Anterior cingulate cortex (tissue), 58 donors: ENCODE measurements at places on chromosomes 4 and X.

- DNase-seq = no peak
These were observed 11.0 kb upstream of the CWH43 start for GRCh38 chr4:48974979-48975640.

- no peak for DNase-seq
These were observed 372.2 kb downstream of the ADAM29 start for GRCh38 chr4:175290401-175290800.

DNA sequence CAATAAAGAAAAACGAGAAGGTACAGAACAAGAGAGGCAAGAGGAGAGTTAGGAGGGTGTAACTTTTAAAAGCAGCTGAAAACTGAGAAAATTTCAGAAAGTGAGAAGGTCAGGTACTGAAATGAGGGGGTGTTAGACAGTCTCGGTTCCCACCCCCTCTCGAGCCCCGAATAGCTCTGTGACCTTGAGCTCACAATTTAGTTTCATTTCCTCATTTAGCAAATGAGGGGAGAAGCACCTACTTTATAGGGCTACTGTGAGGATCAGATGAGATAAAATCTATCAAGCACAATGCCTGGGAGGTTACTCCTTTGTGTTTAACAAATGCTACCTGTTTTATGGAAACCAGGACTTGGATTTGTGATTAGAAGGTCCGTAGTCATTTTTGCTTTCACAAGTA is 4.9 kb downstream of the UGT8 start:
- no peak for DNase-seq

GRCh38 chrX:63470506-63470905 is 119.4 kb upstream of the SPIN4 start:
- no peak for DNase-seq

- DNase-seq = no peak
These were observed 127.0 kb upstream of the GATB start for GRCh38 chr4:151887816-151888180.

DNA sequence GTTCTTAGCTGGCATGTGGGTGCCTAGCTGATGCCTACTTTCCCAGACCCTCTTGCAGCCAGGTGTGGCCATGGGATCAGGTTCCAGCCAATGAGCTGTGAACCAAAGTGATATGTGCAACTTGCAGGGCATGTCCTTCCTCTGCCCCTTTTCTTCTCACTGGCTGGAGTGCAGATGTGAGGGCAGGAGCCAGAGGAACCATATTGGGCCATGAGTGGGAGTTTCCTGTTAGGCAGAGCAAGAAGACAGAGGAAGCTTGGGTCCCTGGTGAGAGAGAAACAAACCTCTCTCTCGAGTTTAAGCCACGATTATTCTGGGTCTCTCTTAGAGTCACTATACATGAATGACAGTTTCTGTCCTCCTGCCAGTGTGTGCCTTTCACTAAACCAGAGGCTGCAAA is 120.4 kb upstream of the STX18 start:
- DNase-seq = no peak

DNA sequence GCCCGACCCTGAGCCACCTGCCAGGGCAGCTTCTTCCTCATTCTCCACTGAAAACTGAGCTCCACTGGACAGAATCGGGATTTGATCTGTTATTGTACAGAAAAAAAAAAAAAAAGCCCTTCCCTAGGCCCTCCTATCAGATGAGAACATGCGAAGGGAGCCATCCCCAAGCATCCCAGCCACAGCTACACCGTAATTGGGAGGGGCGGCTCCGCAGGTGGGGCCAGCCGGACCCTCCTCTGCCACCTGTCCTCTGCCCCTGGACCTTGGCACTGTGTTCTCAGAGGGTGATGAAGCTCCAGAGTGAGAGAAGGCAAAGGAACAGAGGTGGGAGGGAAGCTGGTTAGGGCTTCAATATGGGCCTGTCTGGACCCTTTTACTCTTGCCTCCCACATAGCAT is 240.0 kb upstream of the PSAPL1 start:
- no peak for DNase-seq

DNA sequence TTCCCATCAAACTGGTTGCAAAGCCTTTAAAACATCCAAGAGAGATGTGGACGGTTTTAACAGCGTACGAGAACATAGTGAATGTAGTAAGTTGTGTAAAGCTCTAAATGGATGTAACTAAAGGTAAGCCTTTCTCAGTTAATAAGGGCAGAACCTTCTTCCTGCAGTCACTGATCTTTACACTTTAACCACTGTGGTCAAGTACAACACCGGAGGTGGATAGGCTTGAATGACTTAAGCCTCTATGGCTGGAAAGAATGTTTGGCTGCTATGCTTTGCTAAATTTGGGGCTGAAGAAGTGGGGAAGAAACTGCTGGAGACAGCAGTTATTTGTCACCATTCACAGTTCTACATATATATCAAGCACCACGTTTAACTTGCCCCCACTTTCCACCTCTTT is 285.1 kb upstream of the FMR1 start:
- no peak for DNase-seq

GRCh38 chr4:154916068-154916467 is 135.0 kb downstream of the RBM46 start:
- no peak for DNase-seq

- no peak for DNase-seq
These were observed 17.1 kb upstream of the DDX60 start for GRCh38 chr4:168335621-168336020.

DNA sequence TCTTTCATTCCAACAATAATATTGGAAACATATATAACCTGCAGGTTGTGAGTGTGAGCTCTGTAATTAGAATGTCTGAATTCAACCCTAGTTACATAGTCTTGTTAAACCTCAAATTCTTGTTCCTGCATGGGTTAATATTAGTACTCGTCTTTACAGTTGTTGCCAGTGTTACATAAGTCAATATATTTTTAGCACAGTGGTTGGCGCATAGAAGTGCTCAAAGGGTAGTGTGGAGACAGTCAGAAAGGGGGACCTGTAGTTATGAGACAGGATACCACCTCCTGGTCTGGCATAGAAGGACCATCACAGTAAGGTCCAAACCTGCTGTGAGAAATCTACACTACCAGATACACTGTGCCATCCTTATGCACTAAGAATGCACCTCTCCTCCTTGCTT is 1045.9 kb upstream of the SLIT2 start:
- no peak for DNase-seq

- no peak for DNase-seq
These were observed 48.9 kb downstream of the PDLIM5 start for GRCh38 chr4:94500685-94501084.

GRCh38 chr4:77084019-77084639 is 8.3 kb upstream of the CCNI start:
- no peak for DNase-seq

- DNase-seq = no peak
These were observed 226.6 kb downstream of the KDR start for GRCh38 chr4:54898656-54899340.

DNA sequence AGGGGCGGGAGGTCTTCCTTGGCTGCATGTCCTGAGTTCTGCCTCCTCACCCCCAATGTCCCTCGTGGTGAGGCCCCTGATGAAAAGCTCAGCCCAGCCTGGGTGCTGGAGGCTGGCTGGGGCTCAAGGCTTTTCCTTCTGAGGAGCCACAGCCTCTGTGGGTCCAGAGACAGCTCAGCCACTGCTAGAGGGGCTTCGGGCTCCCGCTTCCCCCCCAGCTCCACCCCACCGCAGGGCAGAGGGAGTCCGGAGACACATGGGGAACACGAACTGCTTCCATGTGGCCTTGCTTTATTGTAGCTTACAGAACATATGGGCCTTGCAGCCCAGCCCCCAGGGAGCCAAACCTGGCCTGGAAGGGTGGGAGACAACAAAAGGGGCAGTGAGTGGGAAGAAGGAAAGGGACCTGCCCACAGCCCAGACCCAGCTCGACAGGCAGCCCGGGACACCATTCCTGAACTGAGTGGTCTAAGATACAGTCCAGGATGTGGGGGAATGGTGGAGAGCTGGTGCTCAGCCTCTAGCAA is 89.9 kb upstream of the NKX1-1 start:
- no peak for DNase-seq

DNA sequence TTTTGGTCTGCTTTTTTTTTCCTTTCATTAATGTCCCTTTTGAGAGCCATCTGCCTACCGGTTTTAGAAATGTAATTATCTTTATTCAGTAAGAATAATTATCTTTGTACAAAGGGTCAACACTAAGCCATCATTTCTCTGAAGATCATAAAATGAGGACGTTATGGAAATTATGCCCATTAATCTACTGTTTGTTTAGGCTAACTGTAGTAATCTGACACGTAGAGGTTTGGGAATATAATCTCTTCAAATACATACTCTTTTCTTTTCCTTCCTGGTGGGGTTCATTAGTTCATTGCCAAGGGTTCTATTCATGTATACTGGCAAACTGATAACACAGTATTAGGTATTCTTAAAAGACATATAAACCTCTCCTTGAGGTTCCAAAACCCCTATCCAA is 3.8 kb upstream of the HSD17B13 start:
- DNase-seq = no peak
